ENCODE measurements at places on chromosomes 3 and 15. TPM values are rescaled to one million over a fixed set of nuclear protein-coding genes. Genes with fewer than 3 reads are reported as not detected.
A peak's percentile ranks its signal among the peaks of the same experiment; 100 is the strongest.

DNA sequence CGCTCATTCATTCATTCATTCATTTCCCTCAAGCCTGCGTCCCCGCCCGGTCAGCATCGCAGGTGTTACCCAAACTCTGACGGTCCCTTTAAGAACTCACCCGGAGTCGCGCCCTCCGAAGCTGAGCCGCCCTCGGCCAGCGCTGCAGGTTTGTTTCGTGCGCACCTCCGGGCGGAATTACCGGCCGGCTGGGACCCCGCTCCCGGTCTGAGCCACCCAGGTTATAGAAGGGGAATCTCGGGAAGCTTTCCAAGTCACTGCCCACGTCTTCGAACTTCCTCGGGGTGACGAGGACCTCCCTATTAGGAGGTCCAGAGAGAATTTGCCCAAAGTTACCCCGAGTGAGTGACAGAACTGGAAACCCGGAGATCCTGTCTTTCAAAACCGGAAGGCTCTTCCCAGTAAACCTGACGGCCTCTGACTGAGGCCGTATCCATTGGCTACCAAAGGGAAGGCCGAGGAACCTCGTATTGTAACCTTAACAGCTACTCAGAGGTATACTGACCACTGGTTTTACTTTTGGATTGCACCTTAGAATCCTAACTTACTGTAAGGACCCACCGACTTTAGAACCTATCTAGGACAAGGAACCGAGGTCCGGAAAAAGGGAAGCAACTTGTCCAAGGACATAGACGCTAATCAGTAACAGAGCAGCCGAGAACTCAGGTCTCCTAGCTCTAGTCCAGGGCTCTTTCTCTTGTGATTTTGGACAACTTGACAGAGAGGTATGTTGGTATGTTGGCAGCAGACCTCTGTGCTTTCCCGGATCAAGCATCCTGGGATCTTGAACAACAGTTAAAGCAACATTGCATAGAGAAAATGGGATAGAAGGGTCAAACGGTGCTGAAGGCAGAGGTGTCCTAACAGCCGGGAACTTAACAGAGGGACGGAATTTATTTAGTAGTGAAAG lies 788 bp upstream of the DLG1 start:
- H3K4me3 ChIP-seq, result peak overlapping the region; percentile 89
- H3K36me3 ChIP-seq, result no peaks in the 10 kb centered on the region

DHFR2 gene
- 15.9 TPM for total RNA-seq

PTH1R gene
- not detected for total RNA-seq

DNA sequence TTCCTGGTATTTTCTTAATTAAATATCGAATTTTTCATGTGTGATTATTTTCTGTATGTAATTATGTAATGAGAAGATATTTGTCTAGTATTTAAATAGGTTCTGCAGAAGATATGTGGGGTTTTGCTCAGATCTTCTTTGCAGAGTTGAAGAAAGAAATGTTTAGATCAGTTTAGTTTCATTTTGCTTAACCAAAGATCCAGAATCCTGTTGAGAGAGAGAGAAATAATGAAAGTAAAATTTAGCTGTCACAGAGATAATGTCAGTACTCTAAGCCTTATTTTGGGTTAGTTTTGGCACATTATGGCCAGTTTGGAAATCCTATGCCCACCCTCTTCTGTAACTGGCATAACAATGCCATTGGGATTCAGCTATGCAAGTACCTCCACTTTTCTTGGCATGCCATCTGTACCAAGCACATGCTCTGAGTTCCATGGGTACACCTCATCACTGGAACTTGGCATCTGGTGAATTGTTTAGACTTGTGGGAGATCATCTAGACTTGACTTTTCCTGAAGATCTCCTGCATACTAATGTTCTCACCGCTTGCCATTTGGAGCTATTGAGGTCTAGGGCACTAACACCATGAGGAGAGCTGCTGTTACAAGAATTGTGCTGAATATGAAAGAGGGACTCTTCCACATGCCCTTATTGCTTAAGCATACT lies 30.9 kb downstream of the PLSCR1 start:
- no peaks in the 10 kb centered on the region for H3K4me1 ChIP-seq
- H3K27ac ChIP-seq, result no peak overlapping the region

GRCh38 chr3:123652342-123652984 lies 67.6 kb upstream of the HACD2 start:
- no peak overlapping the region for H3K4me3 ChIP-seq
- no peaks in the 10 kb centered on the region for H3K36me3 ChIP-seq
- no peaks in the 10 kb centered on the region for H3K4me1 ChIP-seq
- H3K27me3 ChIP-seq, result no peaks in the 10 kb centered on the region
- no peak for DNase-seq

GRCh38 chr15:49023354-49023753 lies 22.9 kb downstream of the SECISBP2L start:
- no peaks in the 10 kb centered on the region for H3K36me3 ChIP-seq
- no peak overlapping the region for H3K27ac ChIP-seq
- no peak for DNase-seq
- no peak overlapping the region for H3K4me3 ChIP-seq
- H3K27me3 ChIP-seq, result no peaks in the 10 kb centered on the region
- no peaks in the 10 kb centered on the region for H3K4me1 ChIP-seq

INKA1 gene
- 0.55 TPM for total RNA-seq

GRCh38 chr3:141271279-141272030 lies 39.8 kb downstream of the PXYLP1 start:
- H3K4me3 ChIP-seq, result no peak overlapping the region
- H3K4me1 ChIP-seq, result peaks cover 33% of the 10 kb centered on the region
- DNase-seq, result no peak
- H3K36me3 ChIP-seq, result no peaks in the 10 kb centered on the region
- no peaks in the 10 kb centered on the region for H3K27me3 ChIP-seq

CD276 gene
- 2.6 TPM for total RNA-seq

DNA sequence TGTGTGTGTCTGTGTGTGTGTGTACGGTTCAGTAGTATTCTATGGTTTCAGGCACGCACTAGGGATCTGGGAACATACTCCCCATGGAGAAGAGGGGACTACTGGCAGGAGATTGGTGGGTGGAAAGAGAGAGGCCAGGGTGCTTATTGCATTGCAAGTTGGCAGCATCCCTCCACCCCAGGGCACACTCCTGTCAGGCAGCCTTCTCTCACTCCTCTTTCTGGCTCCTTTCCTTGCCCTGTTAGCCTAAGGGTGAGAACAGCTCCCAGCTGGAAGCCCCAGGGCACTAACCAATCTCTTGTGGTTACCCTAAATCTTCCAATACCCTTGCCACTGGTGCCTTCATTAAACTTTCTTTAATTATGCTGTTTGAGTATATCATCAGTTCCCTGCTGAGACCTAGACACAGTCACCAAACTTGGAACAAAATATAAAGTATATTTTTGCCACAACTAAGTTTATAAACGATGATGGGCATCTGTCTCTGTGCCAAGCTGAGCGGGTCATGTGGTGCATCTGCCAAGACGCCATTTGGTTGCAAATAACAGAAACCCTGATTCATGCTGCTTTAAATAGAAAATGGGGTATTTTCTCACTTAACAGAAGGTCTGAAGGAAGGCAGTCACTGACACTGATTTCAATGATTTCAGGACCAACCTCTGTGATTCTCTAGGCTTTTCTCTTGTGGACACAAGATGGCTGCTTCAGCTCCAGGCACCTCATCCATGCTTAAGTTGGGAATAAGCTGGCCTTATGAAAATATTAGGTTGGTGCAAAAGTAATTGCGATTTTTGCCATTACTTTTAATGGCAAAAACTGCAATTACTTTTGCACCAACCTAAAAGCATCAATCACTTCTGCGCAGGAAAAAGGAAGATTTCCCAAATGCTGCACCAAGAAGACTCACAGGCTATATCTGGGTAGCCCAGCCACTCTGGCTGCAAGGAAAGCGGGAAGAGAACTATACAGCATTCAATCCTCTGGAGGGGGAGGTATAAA lies 476.9 kb upstream of the PROK2 start:
- no peak for DNase-seq
- H3K27me3 ChIP-seq, result no peaks in the 10 kb centered on the region
- no peaks in the 10 kb centered on the region for H3K36me3 ChIP-seq
- no peak overlapping the region for H3K4me3 ChIP-seq
- peaks cover 19% of the 10 kb centered on the region for H3K4me1 ChIP-seq
- no peak overlapping the region for H3K27ac ChIP-seq

CPNE9 gene
- total RNA-seq, result 0.64 TPM

DNA sequence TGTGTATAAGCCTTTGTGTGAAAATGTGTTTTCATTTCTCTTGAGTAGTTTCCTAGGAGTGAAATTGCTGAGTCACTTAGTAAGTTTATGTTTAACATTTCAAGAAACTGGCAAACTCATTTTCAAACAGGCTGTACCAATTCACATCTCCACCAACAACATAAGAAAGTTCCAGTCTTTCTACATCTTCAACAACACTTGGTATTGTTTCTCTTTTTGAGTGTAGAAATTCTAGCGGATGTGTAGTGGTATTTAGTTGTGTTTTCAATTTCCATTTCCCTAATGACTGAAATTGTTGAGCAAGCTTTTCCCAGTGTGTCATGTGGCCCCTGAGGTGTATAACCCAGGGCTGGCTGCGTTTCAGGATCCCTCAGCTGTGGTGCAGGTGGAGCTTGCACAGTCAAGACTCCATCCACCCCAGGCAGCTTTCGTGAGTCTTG lies 258.5 kb downstream of the PDCD6IP start:
- H3K4me3 ChIP-seq, result no peak overlapping the region
- no peaks in the 10 kb centered on the region for H3K27me3 ChIP-seq
- H3K4me1 ChIP-seq, result no peaks in the 10 kb centered on the region
- DNase-seq, result no peak
- no peaks in the 10 kb centered on the region for H3K36me3 ChIP-seq
- H3K27ac ChIP-seq, result no peak overlapping the region

DNA sequence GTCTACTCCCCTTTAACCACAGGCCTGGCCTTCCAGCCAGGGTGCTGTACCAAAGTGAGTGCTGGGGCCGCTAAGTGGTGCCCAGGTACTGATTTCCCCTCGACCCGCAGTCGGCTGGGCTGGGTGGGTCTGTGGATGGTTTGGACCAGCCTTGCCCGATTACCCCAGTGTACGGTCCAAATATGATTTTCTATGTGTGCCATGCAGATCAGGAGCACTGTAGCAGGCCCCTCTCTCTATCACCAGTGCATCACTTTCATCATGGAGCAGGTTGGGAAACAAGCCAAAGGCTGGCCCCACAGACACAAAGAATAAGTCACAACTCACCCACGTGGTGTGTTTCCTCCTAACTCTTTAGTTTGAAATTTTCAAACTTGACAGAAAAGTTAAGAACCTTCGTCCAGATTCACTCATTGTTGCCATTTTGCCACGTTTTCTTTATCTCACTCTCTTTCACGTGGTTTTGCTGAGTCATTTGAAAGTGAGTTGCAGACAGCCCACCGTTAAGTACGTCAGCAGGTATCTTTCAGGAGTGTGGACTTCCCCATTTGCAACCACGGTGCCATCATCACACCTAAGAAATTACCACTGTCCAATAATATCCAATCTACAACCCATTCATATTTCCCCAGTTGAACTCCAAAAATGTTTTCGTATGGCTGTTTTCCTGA lies 37.0 kb downstream of the ZNF710 start:
- no peaks in the 10 kb centered on the region for H3K27me3 ChIP-seq
- no peak overlapping the region for H3K27ac ChIP-seq
- no peaks in the 10 kb centered on the region for H3K36me3 ChIP-seq
- peak; percentile 39 for DNase-seq

DNA sequence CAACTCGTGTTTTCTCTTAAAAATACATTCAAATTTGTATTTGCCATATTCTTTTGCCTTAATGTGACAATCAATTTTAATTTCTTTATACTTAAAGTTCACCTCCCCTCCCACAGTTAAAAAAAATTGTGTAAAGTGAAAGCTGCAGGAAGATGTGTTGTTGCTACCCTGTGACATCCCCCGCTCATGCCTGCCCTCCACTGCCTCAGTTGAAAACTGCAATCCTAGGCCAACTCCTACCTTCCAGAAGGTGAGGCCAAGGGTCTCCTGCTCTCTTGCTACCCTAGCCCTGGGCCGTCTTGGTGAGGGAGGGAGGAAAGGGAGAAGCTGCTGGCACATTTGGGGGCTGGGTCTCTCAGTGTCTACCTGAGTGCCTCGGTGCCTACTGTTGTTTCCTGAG lies 57.0 kb upstream of the CMTM7 start:
- peak; percentile 54 for DNase-seq
- H3K27ac ChIP-seq, result peak overlapping the region; percentile 24
- no peak overlapping the region for H3K4me3 ChIP-seq
- no peaks in the 10 kb centered on the region for H3K36me3 ChIP-seq
- H3K4me1 ChIP-seq, result peaks cover 45% of the 10 kb centered on the region

SMAD6 gene
- 0.11 TPM for total RNA-seq

- no peak for DNase-seq
- H3K27me3 ChIP-seq, result no peaks in the 10 kb centered on the region
- H3K36me3 ChIP-seq, result no peaks in the 10 kb centered on the region
- no peaks in the 10 kb centered on the region for H3K4me1 ChIP-seq
Observed at GRCh38 chr15:57356636-57357035, 19.7 kb upstream of the CGNL1 start.

CYP8B1 gene
- total RNA-seq, result not detected

PTPN9 gene
- 16.6 TPM for total RNA-seq

- no peaks in the 10 kb centered on the region for H3K36me3 ChIP-seq
- H3K27me3 ChIP-seq, result no peaks in the 10 kb centered on the region
- no peak overlapping the region for H3K27ac ChIP-seq
- H3K4me3 ChIP-seq, result no peak overlapping the region
- H3K4me1 ChIP-seq, result peaks cover 38% of the 10 kb centered on the region
- no peak for DNase-seq
Observed at GRCh38 chr15:38614621-38615020, 50.0 kb upstream of the RASGRP1 start.

GRCh38 chr3:36192901-36193300 lies 187.4 kb upstream of the STAC start:
- H3K27me3 ChIP-seq, result no peaks in the 10 kb centered on the region
- no peak overlapping the region for H3K4me3 ChIP-seq
- H3K27ac ChIP-seq, result no peak overlapping the region

NFKBIZ gene
- 75.9 TPM for total RNA-seq

CSTA gene
- total RNA-seq, result 0.61 TPM

Data from CD4-positive, alpha-beta memory T cell (primary cell).